ENCODE measurements at places on chromosomes 4 and X.

- no peak for DNase-seq
These were observed 14.9 kb downstream of the SNX12 start for GRCh38 chrX:71053217-71053621.

DNA sequence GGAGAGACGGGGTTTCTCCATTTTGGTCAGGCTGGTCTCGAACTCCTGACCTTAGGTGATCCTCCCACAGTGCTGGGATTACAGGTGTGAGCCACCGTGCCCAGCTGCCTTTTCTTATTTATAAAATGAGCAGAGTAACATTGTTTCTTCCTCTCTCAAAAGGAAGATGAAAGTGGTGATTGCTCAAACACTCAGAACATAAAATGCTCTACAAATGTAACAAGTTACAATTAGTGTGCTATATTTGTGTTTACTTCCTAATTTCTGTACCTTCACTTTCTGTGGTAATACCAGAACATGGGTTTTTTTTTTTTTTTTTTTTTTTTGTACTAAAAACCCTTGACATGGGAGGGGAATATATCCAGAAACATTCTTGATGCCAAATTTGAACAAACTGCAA is 197.9 kb downstream of the MGST2 start:
- no peak for DNase-seq

GRCh38 chr4:101888472-101888871 is 97.9 kb downstream of the BANK1 start:
- DNase-seq: no peak

- no peak for DNase-seq
These were observed 59.9 kb downstream of the CPZ start for GRCh38 chr4:8652181-8653078.

DNA sequence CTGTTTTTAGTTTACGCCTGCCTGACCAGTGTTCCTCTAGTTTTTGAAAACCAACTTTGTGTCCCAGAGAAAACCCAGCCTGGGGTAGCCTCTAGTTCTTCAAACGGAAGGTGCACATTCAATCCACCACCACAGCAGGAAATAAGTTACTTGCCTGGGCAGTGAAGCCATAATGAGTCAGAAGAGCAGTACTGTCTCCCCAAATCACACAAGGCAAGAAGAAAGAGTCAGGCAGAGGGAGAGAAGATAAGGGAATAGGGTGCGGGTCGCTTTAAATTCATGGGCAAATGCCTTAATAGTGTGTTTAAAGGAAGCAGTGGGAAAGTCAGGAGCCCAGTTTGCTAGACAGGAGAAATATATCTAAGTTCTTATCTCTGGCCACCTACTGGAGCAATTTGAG is 333.8 kb upstream of the GRIA3 start:
- no peak for DNase-seq

GRCh38 chrX:54509400-54509799 is 13.4 kb upstream of the FGD1 start:
- no peak for DNase-seq

GRCh38 chrX:108312957-108313356 is 125.3 kb downstream of the COL4A6 start:
- no peak for DNase-seq

DNA sequence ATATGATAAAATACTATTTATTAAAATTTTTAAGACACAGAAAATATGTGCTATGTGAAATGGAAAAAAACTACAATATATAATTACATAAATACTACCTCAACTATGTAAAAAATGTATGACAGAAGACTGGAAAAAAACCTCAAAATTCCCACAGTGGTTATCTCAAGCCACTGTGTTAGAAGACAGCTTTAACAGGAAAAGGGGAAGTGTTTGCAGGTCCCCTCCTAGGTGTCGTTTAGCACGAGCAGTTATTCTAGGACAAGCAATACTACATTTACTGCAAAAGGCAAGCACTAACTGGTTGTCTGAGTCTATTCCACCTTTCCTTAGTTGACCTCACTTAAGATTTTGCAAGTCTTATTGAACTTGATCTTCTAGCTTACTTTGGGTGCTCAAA is 44.9 kb upstream of the PHF8 start:
- no peak for DNase-seq

GRCh38 chr4:106529348-106530023 is 160.9 kb upstream of the GIMD1 start:
- DNase-seq: no peak

GRCh38 chr4:48974979-48975640 is 11.0 kb upstream of the CWH43 start:
- no peak for DNase-seq

DNA sequence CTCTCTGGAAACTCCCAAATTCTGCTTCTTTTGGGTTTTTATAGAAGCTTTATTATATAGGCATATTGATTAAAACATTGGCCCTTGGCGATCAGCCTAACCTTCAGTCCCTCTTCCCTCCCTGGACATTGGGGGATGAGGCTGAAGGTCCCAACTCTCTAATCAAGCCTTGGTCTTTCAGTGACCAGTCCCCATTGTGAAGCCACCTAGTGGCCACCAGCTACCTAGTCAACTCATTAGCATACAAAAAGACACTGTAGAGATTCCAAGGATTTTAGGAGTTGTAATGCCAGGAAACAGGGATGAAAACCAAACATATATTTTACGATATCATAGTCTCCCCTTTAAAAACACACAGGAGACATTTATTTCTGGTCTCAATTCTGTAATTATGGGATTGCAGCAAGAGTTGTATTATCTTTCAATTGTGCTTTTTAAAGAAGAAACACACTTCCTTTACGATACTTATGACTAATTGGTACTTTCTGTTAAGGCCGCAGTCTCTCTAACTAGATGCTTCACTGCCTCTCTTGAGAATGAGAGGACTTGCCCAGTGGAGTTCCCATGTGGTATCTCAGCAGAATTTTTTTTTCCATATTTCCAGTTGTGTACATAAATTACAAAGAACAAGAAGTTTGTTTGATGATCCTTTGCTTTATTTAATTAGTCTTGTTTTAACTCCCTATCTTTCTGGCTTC is 58.2 kb downstream of the WDR17 start:
- no peak for DNase-seq

- DNase-seq: no peak
These were observed 4.8 kb downstream of the BCOR start for GRCh38 chrX:40092808-40093435.

DNA sequence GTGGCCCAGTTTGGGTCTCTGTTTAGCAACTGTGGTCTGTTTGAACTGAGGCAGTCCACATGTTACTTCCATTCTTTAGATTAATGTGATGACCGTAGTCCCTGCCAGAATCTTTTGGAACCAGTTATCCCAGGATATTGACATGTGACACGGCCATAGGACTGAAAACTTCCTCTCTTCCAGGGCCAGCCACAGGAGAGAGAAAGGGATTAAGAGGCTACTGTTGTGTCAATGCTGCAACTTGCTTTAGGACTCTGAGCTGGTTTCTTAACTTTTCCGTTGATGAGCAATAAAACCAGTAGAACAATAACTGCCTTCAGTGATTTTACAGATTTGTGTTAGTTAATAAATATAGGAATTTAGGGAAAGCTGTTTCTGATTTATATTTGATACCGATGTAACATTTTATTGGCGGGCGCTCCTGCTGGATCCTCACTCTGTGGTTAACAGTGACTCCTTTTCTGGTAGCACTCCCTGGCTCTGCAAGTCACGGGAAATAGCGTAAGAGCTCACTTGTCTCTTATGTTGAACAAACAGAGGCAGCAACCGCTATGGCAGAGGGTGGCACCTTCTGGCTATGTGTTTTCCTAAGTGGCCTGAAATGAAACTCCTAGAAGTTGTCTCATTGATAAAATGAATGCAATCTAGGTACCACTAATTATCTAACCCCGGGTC is 2.5 kb downstream of the TENM3 start:
- no peak for DNase-seq

GRCh38 chrX:151633157-151633556 is 62.1 kb upstream of the PRRG3 start:
- no peak for DNase-seq

GRCh38 chr4:167109859-167110258 is 124.4 kb downstream of the SPOCK3 start:
- no peak for DNase-seq

- no peak for DNase-seq
These were observed 41.9 kb downstream of the PLS3 start for GRCh38 chrX:115602729-115603389.

DNA sequence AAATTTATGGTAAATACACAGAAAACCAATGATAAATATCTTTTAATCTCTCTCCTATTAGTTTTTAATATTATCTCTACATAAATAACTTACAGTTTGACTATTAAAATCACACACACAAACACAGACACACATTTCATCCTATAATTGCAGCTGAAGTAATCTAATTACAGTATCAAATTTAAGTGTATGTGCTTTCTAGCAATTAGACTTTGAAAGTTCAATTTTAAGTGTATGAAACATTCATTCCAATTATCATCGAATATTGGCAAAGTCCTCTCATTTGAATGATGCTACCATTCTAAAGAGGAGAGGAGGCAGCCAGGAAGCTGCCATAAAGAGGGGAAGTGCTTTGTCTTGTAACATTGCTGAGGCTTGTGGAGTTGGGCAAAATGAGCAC is 221.2 kb upstream of the PABPC4L start:
- DNase-seq: no peak

DNA sequence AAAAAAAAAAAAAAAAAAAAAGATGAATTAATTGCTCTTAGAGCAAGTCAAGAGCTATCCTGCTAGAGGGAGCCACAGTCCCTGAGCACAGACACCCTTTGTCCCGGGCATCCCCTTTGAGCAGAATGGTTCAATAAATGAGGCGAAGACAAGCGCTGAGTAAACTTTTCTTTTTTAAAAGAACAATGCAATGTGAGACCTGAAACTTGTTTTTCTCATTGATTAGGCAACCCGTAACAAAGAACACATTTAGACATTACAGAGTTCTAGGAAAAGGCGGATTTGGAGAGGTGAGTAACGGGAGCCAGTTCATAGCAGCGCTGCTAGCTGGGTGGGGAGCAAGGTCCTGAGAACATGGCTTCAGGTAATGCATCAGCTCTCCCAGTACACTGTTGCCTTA is 46.1 kb downstream of the GRK4 start:
- DNase-seq: no peak

DNA sequence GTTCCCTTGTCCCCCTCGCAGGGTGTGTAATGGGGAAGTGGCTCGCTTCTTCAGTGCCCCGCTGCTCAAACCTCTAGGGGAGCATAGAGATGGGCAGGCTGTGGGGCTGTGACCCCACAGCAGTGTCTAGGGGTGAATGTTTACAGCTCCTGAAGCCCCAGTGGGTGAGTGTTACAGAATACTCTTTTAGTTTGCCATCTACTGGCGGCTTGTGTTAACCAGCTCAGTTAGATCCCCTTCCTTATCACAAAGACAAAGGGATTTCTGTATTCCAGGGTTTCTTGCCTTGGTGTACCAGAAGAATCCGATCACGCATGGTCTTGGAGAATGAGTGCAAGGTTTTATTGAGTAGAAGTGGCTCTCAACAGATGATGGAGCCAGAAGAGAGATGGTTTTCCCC is 108.1 kb upstream of the IQCM start:
- DNase-seq: no peak

DNA sequence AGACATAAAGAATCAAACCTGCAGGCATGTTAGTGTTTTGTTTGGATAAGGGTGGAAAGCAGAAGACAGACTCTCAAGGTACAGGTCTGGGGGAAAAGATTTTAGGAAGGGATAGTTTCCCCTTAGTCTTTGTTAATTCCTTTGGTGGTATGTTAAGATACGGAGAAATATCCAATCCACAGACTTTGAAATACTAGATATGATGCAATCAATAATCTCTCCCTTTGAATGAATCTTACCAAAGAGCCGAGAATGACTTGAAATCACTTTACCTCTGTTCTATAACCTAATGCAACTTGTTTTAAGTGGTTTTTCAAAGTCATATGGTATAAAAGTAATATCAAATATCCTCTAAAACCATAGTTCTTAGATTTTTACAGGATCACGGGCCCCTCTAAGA is 5.3 kb upstream of the BDH2 start:
- no peak for DNase-seq

DNA sequence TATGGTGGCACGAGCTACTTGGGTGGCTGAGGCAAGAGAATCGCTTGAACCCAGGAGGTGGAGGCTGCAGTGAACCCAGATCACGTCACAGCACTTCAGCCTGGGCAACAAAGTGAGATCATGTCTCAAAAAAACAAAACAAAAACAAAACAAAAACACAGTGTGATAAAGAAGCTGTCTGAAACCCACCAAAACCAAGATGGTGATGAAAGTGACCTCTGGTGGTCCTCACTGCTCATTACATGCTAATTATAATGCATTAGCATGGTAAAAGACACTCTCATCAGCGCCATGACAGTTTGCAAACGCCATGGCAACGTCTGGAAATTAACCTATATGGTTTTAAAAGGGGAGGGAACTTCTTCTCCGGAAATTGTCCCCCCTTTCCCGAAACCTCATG is 29.4 kb upstream of the OPHN1 start:
- DNase-seq: no peak

DNA sequence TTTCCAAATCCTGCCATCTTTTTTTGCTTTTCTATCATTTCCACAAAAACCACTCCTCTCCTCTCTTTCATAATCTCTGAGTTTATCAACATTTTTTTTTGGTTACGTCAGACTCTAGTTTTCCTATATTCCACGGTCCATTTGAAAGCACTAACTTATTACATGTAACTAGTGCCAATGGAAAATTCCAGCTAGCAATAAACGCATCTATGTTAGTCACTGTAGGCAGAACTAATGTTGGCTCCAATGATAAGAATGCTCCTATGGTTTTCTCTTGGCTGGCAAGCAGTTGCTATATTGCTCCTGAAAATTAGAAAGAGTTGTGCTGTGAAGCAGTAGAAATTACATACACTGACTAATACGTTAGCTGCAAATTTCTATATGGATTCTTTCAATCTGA is 634.6 kb upstream of the FTHL17 start:
- no peak for DNase-seq

GRCh38 chr4:137370679-137371078 is 161.6 kb downstream of the PCDH18 start:
- no peak for DNase-seq

GRCh38 chrX:50638123-50638522 is 167.5 kb upstream of the DGKK start:
- no peak for DNase-seq

- DNase-seq: no peak
These were observed at the start of gene DCAF12L1 for GRCh38 chrX:126552313-126553022. Gene DCAF12L1, minus strand, starts transcription at chrX:126552814. Its CDS starts 206 bp downstream, at chrX:126552608.

- DNase-seq: no peak
These were observed 33.2 kb upstream of the SMS start for GRCh38 chrX:21907260-21907659.

DNA sequence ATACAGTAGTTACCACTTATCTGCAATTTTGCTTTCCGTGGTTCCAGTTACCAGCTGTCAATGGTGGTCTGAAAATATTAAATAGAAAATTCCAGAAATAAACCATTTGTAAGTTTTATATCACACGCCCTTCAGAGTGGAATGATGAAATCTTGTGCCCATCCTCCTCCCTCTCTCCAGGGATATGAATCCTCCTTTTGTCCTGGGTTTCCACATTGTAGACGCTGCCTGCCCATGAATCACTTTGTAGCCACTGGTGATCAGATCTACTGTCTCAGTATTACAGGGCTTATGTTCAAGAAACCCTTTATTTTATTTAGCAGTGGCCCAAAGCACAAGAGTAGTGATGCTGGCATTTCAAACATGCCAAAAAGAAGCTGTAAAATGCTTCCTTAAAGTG is 198.6 kb downstream of the KCNIP4 start:
- no peak for DNase-seq

Data from activated effector memory CD4-positive, alpha-beta T cell treated with Interleukin-2 at 50 U/mL for 16 hours (primary cell).